ENCODE measurements at places on chromosomes 6 and 20.

- DNase-seq, result no peak
Observed at GRCh38 chr6:10736731-10737130, 10.9 kb upstream of the TMEM14B start.

DNA sequence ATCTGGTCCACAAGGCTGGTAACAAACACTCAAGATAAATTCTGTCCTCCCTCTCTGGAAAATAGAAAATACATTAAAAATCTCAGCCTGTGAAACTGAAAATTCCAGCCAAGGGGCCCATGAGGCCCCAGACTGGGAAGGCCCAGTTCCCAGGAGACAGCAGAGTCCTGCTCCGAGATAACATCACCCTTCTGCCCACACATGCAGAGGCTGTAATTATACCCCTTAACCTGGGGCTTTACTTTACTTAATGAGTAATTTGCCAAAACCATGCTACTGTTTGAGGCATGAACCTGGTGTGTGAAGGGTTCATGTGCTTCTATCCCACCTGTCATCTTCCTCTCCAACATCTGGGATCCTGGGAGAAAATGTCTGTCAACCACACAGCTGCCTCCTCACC, 398.9 kb upstream of the SULF2 start:
- no peak for DNase-seq

DNA sequence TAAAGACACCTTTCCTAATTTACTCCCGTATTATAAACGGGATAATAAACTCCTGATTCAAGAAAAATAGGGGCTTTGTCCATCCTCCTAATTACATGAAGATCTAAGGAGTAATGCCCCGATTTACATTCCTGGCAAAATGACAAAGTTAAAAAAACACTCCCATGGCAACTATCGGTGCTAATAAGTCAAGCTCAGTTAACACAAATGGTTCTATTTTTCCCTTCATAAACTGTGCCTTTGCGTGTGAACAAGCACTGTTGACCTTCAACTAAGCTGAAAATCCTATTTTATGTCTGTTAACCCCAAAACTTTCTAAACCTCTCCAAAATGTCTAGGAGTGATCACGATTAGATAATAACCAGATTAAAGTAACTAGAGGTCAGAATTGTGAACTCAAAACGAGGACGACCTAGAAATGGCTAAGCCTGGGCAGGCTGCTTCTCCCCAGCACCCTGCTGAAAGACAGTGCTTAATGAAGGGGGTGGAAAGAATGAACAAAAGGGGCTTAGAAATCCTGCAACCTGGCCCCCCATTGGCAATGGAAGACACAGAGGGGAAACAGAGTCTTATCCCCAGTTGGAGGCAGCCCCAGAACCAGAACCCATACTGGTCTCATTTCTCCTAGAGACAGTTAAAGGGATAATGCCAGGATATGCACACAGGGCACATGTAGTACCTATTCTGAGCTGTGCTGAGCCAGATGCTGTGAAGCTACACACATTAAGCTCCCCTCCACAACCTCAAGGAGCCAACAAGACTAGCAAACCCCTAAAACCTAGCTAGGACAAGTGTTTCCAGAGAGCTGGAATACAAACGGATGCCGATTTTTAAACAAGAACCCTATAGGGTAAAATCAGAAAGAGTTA, 23.0 kb downstream of the SLC23A2 start:
- no peak for DNase-seq

DNA sequence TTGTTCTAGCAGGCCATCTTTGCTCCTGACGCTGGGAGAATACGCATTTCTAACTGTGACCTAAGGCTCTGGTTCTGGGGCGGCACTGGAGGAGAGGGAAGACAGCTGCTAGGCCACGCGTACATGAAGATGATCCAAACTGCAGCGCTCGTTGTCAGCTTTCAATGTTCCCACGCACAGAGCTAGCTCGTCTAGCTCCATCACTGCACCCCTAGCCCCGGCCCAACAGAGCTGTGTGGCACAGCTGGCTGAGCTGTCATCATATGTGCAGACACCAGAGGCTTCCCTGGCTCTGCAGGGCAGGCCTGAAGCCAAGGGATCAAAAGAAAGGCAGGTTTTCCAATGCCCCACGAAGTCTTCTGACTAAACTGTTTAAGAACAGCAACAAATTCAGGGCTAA, 124.7 kb downstream of the IRF4 start:
- no peak for DNase-seq

GRCh38 chr6:152118678-152119077, 311.2 kb downstream of the ESR1 start:
- DNase-seq, result no peak

GRCh38 chr6:108869876-108870275, 21.7 kb downstream of the ARMC2 start:
- no peak for DNase-seq

- DNase-seq, result peak; percentile 41
Observed at GRCh38 chr20:63955281-63955826, 862 bp downstream of the UCKL1 start.

DNA sequence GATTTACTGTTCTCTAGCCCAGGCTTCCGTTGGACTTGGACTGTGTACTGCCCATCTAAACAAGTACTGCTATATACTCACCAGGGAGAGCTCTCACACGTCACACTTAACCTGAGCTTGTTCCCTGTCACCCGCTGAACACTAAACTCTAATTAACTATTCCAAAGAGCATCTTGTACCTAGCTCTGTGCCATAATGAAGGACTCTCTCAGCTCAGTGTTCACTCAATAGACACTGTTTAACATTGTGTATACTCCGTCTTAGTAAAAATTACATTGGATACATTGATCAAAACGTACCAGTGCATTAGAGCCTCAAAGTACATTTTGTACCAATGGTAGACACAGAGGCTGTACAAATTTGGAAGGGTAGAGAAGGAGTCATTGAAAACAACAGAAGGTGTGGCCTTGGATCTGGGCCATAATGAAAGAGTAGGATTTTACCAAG, 55.4 kb upstream of the EPHA7 start:
- no peak for DNase-seq

DNA sequence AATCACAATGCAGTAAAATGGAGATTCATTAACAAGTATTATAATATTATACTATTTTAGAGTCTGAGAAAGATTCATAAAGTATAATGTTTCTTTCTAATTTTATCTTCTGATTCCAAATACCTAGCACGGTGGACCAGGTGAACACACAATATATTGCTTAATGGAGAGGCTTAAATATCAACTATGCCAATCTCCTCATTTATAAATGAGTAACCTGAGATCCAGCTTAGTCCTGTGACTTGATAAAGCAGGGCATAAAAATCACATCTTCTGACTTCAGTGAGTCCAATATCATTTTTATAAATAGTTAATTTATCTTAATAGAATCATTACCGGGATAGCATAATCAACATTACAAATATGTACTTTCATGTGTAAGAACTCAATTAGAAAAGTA, 144.4 kb upstream of the GJE1 start:
- DNase-seq, result no peak

DNA sequence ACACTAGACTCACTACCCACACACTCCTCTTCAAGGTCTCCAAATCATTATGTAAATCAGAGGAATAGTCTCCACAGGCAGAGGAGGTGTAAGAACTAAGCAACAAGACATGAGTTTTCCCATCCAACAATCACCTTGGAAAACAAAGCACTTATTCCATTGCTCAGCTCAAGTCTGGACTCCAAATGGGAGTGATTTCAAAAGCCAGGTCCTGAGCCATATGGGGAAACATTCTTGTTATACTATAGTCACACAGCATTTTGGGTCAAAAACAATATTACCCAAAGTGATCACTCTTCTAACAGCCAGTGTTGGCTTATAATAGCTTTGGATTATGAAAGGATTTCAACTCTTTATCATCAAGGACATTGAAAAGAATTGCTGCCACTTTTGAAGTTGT, 3.6 kb upstream of the PRPH2 start:
- no peak for DNase-seq

- no peak for DNase-seq
Observed at GRCh38 chr6:110044622-110045021, 66.5 kb downstream of the GPR6 start.

DNA sequence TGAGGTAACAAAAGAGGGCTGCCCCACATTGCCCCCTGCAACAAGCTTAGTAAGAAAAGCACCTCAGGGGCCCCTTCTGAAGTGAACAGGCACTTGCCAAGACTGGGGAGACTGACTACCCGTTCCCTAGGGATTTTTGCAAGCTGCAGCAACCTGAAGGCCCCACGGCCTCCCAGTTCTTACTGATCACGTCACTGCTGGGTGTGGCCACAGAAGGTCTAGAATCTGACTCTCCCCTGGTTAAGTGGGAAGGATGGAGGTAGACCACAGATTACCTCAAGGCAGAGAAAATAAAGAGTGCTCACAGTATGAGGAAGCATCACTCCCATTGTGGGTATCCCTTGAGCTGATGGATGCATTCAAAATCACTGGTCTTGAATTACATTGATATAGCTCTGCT, 201.5 kb upstream of the KCNQ5 start:
- DNase-seq, result no peak

- peak; percentile 67 for DNase-seq
Observed at GRCh38 chr6:26521600-26522391, 16.4 kb upstream of the HMGN4 start.

- no peak for DNase-seq
Observed at GRCh38 chr6:16471222-16471909, 233.0 kb downstream of the GMPR start.

DNA sequence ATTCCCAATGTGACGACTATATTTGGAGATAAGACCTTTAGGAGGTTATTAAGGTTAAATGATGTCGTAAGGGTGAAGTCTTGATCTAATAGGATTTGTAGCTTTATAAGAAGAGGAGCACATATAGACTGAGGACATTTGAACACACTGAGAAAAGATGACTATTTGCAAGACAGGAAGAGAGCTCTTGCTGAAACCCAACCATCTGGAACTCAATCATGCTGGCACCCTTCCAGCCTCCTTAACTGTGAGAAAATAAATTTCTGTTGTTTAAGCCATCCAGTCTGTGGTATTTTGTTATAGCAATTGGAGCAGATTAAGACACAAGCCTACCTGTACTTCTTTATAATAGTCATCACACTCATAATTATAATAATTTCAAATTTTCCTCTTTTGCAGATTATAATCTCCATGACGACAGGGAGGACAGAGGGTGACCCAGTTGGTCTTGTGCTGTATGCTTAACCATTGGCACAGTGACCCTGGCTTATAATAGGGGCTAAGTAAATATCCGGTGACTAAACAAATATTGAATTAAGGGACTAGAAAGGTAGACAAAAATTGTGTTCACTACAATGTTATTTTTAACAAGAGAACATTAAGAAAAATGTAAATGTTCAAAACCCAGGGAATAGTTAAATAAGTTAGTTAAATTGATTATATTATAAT, 206.4 kb upstream of the HDDC2 start:
- DNase-seq, result no peak

DNA sequence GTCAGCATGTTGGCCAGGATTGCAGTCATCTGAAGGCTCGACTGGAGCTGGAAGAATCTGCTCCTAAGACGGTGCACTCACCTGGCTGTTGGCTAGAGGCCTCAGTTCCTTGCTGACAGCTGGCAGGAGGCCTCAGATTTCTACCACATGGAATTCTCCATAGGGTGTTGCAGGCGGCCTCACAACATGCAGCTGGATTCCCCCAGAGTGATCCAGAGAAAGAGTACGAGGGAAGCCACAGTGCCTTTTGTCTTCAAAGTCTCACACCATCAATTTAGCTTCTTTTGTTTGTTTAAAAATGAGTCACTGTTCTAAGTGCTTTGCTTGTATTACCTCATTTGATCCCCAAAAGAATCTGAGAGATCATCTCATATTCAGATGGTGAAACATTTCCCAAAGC, 65.5 kb upstream of the FYN start:
- no peak for DNase-seq

DNA sequence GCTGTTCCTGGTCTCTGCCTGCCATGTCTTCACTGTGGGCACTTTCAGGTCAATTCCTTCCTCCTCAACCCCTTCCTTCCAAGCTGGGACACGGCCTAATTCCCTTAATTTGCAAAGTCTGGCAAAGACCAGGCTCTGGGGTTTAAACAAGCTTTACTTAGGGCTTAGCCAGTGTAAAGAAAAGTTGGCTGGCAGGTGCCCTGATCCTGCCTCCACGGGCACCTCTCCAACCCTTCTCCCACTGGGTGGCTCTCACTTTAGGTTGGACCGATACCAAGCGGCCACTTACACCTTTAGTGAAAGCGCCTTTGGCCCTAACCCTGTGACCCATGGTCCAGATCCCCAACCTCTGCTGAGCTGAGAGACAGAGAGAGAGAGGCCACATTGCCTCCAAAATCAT, 13.7 kb upstream of the MLN start:
- DNase-seq, result no peak

DNA sequence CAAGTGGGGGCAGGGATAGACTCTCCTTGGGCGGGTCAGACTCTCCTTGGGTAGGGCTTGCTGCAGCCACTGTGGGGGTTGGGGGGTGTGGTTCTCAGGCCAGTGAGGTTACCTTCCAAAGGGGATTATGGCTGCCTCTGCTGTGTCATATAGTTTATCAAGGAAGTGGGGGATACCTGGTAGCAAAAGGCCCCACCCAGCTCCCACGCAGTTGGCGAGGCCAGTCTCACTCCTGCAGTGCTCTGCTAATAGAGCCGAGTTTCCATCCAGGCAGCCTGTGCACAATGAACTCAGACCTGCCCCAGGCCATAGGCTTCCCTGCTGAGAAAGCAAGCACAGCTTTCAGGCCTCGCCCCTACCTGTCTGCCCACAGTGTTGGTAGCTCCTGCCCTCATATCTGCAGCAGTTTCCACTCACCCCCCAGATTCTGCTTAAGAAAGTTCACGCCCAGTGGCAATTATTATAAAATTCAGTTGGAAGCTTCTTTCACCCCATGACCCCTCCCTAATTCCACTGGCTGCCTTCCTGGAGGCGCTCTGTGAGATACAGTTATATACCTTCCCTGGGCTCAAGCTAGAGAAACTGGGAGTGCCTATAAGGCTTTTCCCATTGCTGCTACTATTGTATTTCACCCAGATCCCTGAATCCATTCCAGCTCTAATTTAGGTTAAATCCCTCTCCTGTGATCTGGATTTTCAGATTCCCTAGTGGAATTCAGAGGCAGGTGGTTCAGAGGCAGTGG, 56.1 kb downstream of the HDDC2 start:
- no peak for DNase-seq

GRCh38 chr6:131910219-131910589, 41.0 kb downstream of the CCN2 start:
- no peak for DNase-seq

GRCh38 chr6:159038914-159039884, 5.6 kb downstream of the TAGAP start:
- DNase-seq, result no peak

DNA sequence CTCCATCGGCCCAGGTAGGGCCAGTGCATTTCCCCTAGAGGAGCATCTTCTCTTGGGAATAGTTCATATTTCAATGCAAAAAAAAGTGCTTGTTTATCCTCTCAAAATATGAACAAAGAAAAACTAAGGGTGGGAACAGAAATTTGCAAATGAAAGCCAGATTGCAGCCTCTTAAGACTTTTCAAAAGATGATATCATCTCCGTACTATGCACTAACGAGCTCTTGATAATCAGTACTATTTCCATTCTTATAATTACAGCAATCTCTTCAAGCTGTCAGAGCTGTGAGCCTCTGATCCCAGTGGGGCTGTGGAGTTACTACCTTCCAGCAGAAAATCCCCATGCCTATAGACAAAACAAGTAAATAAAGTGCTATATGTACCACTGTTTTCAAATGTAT, 77.1 kb downstream of the SOD2 start:
- no peak for DNase-seq

- no peak for DNase-seq
Observed at GRCh38 chr6:108165714-108166663, at the start of gene NR2E1. TSS of gene NR2E1 (plus strand) at chr6:108166022. CDS start at chr6:108166766, 744 bp downstream.

- no peak for DNase-seq
Observed at GRCh38 chr6:158461954-158462353, 97.9 kb upstream of the TMEM181 start.
